Stimulated activated CD4-positive, alpha-beta T cell treated with anti-CD3 and anti-CD28 coated beads, Interleukin-15, amount 100 ng/mL, for 24 hours (primary cell): ENCODE measurements at places on chromosomes 7 and 10.

DNA sequence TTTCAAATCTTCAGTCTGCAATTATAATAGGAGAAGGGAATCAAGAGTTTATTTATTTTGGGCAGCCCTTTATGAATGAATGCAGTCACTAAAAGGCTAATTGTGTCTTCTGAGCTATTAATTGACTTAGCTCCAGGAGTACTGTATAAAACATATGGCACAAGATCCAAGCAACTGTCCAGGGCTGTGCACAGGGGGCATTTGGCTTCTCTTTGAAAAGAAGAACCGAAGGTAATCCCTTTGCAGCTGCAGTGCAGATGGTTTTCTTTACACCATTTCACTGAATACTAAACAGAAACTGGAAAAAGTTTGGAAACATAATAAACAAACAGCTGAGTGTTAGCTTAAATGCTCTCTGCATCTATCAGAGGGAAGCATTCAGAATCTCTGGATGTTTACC is 282.6 kb upstream of the LRRN3 start:
- DNase-seq: no peak

DNA sequence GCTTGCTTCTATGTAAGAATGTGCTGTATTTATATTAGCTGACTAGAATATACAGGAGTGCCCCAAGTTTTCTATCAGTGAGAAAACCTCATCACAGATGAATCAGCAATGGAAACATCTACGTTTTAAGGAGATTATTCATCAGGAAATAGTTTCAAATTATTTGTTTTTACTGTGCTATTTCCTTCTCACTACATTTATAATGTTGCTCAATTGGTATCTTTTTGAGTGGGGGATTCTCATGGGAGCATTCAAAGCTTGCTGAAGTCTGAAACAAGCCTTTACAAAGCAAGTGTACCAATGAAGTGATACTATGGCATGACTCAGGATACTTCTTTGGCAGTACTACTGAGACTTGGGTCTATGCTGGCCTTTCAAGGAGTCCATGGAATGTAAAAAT is 191.1 kb upstream of the SLC26A5 start:
- DNase-seq: no peak

- no peak for DNase-seq
Observed at GRCh38 chr10:101047268-101047667, 14.5 kb upstream of the KAZALD1 start.

- no peak for DNase-seq
Observed at GRCh38 chr7:108461840-108462239, 5.6 kb upstream of the NRCAM start.

GRCh38 chr7:46928719-46929118 is 653.2 kb downstream of the TNS3 start:
- no peak for DNase-seq

DNA sequence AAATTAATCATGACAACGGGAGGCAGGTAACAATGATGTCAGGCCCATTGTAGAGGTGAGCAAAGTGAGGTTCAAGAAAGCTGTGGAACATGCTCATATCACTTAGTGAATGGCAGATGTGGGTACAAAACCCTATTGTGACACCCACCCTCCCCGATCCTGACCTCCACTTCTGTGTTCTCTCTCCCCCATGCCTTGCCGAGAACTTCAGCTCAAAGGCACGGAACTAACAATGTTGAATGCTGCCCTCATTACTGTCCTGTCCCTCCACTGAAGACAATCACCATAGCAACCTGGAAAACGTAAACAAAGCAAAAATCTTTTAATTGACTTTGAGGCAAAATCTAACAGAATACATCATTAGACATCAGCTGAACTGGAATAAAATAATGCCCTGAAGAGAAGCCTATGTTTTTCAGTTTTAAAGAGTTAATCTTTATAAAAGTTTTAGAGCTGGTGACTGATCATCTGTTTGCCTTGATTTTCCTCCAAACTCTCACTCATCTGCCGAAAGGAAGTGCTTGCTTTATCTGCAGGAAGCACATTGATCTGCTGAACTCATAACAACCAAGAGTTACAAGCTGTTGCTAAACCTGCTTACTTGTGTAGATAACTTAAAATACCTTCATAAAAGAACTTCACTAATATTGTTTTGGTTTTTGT is 133.6 kb downstream of the CUBN start:
- DNase-seq: no peak

GRCh38 chr7:130874071-130874915 is 140.3 kb upstream of the KLF14 start:
- no peak for DNase-seq

GRCh38 chr7:116897661-116898060 is 35.3 kb downstream of the CAPZA2 start:
- no peak for DNase-seq

DNA sequence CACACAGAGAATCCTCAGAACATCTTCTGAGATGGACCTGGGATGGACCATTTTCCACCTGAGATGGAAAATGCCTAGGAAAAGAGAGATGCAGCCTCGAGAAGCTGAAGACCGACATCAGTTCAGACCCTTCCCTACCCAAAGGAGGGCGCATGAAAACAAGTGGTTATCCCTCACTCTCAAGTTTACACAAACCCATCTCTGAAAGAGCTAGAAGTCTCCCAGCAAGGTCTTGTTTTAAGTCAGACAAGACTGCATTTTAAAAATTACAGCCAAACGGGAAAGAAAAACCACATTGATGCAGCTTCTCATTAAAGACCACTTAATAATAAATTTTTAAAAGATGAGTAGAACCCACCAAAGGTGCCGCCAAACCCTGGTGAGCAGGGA is 1.3 kb downstream of the RAPGEF5 start:
- no peak for DNase-seq

GRCh38 chr7:111668711-111669110 is 106.4 kb upstream of the IMMP2L start:
- DNase-seq: no peak

- DNase-seq: no peak
Observed at GRCh38 chr7:144391823-144392255, 11.7 kb downstream of the NOBOX start.

DNA sequence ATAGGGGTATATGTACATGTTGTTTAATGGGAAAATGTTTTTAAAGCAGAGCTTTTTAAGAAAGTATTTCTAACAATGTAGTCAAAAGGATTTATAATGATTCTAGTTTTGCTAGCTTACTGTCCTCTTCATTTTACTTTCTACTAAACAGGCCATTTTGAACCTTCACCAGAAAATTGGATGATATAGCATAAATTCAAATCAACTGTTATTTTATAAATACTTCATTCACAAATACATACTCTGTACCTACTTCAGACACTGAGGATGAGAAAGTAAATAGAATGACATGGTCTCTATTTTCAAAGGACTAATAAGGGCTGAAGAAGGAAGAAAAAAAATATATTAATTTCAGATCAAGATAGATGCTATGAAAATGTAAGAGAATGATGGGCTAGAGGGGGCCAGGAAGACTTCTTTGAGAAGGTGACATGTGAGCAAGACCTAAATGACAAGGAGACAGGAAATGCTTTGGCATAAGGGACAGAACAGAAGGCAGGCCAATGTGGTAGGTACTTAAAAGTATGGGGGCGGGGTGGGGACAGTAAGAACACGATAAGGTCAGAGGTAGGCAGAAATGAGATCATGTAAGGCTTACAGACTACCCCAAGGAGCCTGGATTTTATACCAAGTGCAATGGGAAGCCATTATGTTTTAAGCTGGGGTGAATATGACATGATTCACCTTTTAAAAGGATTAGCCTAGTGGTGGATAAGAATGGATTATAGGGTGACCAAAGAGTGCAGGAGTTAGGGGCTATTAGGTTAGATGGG is 5.2 kb downstream of the NAMPT start:
- peak; percentile 53 for DNase-seq

DNA sequence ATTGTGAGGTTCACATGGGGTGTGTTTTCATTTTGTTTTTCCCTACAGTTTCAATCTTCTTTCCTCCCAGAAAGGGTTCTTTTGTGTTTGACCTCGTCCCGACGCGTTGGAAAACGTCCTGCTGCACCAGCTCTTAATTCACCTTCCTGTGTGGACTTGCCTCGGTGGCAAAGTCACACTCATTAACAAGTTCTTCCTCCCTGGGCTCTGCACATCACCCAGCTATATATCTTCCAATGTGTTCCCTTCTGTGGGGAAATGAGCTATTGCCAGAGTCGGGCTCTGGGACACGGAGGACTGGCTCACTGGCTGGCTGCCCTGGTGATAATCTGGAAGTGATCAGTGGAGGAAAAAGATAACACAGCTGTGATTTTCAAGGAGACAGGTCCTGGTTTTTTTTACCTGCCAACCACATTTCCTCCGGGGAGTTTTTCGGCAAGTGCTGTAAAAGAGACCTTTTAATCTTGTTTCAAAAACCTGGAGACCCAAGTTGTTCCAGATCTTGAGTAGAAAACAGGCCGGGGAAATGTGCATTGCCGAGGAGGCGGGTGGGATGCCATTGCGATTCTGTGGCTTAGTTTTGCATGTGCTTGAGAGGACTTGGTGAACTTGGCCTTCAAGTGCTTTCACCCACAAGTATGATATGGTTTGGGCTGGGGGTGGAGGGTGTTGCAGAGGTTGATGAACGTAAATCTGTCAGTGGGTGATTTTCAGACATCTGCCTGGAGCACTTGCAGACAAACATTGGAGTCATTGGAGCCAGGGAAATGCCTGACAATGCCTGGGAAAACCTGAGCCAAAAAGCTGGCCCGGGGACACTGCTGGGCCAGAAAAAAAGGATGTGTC is 96.5 kb upstream of the CREB5 start:
- DNase-seq: no peak

DNA sequence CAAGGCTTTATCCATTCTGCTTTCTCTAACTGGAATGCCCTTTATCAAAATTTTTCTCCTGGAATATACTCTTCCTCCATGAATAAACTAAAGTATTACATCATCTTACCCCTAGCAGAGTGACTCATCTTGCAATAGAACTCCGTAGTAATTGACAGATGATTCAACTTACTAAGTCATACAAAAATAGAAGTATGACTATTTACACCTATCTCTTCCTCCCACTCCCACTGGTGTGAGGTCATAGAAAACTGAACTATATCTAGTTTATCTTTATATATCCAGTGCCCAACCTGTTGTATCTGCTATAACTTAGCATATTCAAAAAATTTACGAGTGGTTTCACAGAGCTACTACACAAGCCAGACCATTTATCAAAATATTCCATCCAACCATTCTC is 26.1 kb downstream of the ABCB1 start:
- DNase-seq: no peak

- DNase-seq: no peak
Observed at GRCh38 chr7:95327356-95327755, 3.0 kb upstream of the PON1 start.

DNA sequence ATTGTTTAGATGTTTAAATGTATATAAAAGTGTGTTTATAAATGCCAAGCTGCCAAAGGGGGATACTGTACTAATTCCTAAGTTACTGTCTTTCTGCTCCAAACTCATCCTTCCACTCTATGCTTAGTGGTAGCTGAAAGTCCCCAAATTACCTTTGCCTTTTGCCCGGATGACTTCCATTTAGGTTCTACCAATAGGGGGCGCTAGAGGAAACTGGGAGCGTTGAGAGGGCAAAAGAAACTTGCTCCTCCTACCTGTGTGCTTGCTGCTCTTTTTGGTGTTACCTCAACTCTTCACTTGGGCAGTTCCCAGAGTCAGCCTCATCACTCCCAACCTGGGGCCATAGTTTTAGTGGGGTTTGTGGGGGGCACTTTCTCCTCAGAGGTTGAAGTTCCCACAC is 5.9 kb upstream of the OR2A25 start:
- no peak for DNase-seq

DNA sequence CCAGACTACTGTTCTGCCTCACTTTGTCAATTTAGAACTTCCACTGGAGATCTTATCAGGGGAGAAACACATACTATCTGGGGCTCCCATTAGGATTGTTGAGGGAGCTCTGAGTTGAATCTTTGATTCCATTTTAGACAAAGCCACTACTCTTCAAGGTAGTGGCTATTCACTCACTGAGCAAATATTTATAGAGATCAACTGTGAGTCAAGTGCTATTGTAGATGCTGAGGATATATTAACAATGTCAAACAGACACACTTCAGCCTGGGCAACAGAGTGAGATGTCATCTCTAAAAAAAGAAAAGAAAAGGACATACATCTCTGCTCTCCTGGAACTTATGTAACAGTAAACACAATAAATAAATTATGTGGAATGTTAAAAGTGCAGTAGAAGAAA is 315.3 kb downstream of the PTEN start:
- DNase-seq: no peak

- peak; percentile 64 for DNase-seq
Observed at GRCh38 chr10:92291921-92292845, 1.2 kb downstream of the MARCHF5 start.

- no peak for DNase-seq
Observed at GRCh38 chr7:66250711-66251110, 45.6 kb downstream of the TPST1 start.

- DNase-seq: no peak
Observed at GRCh38 chr10:13117841-13118783, 18.1 kb downstream of the OPTN start.

DNA sequence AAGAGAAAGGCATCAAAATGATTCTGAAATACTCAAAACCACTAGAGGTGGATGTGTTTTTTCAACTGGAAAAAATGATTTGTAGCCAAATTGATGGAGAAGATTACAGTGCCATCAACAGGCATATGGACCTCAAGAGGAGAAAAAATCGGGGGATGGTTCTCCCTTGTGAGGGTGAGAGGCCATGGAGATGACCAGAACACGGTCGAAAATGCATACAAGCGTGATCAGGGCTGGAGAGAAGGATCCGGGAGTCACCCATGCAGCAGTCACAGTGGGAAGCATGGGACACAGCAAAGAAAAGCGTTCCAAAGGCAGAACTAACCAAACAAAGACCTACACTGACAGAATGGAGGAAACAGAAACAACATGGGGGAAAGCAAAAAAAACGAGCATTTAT is 80.3 kb downstream of the SLC37A3 start:
- no peak for DNase-seq

GRCh38 chr10:113071446-113071845 is 121.4 kb downstream of the TCF7L2 start:
- no peak for DNase-seq

- DNase-seq: no peak
Observed at GRCh38 chr10:24897326-24897926, 55.0 kb downstream of the PRTFDC1 start.

DNA sequence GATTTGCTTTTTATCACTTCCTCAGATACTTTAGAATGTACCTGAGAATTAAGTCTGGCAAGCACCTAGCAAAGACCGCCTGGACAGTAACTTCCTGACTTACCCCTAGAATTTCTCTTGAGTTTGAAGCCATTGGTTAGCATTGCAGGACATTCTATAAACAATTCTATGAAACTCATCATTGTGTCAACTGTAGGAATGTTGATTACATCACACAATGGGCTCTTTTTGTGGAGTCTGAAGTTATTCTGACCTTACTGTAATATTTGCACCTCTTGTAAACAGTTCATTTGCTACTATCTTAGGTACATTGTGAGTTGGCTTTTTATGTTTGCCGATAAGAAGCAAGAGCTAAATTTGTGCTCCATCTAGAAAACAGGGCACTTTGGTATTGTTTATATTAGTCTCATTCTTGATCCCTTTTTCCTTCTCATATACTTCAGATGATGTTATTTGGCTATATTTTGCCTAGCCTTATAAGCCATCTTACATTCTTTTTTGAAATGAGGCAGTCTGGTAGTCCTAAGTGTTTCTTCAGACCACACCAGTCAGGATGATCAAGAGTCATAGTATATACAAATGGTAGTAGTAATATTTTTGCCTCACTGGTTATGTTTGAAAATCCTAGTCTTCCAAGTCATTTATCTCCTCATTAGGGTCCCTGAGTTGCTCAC is 52.4 kb downstream of the CASD1 start:
- DNase-seq: no peak
